ENCODE measurements at places on chromosomes 2 and 18.

DNA sequence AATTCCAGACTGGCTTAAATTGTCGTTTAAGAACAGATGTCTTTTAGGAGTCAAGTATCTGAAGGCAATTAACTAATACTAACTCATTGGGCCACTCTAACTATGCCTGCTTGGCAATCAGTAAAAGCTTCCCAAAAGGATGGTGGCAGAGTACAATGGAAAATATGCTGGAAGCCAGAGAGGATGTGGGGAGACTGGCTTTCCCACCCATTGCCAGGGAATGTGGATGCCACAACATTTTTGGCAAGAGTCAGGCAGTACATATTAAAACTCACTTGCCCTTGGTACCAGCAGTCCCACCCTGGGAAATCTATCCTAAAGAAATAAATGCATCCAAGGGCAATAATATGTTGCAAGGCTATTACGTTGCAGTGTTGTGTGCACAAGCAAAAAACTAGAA lies 74.0 kb upstream of the FZD7 start:
- peak; percentile 81 for DNase-seq

DNA sequence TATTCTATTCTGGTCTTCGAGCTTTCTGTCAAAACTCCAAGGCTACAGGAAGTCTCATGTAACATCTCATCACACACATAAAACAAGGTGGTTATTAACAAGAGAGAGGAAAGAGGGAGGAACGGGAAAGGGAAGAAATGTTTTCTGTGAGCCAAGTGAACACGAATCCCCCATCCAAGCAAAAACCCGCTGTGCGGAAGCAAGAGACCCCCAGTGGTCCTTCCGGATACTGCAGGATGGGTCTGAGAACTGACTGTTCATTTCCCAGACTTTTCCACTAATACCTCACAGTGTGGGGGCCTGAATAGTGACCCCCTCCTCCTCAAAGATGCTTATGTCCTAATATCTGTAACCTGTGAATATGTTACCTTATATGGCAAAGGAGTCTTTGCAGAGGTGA lies 19.0 kb upstream of the DIPK1C start:
- DNase-seq: peak; percentile 19

DNA sequence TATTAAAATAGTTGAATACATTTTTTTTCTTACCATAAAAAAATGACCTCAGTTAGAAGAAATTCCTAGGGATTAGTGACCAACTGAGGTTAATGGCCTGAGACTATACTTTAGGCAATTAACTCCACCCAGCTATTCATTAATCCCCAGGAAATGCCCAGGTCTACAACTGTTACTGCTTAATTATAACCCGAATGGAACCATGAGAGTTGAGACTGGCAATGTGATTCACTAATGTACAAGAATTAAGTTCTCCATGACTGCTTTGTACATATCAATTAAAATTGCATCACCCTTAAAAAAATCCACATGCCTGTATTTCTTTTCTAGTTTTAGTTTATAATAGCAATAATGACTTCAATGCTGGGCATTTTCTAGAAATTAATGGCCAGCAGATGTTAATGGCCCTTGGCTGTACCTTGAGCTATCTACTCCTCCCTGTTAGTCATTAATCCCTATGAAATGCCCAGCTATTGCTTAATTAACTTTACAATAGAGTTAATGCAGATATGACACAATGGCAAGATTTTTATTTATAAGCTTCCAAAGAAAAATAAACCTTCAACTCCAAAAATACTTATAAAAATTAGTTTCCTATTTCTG lies 44.1 kb downstream of the ERBB4 start:
- no peak for DNase-seq

GRCh38 chr18:9233771-9234440 lies 97.3 kb downstream of the ANKRD12 start:
- no peak for DNase-seq

DNA sequence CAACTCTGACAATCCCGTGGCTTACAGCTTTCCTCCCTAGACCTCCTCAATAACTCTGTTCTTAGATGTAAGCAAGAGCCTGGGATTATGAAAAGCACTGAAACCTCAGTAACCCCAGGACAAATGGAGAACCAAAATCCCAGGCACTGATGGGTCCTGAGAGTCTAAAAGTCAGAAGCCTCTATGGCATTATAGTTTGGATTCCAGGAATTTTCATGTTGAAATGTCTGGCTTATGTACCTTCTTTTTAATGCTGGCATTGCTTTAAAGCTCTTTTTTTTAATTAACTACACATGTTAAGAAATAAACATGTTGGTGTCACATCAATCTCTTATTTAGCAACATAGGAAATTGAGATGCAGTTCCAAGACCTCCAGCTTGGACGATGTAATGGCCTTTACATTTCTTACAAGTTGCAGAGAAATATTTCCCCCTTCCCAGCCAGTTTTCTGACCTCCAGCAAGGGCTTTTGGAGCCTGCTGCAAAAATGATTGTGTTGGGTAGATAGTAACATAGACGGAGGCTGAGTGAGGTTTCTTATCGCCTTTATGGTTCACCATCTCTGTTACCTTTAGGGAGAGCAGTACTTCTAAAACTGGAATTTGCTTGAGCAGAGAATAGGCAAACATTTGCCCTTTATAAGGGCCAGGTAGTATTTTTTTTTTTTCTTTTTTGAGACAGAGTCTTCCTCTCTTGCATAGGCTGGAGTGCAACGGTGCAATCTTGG lies 84.8 kb upstream of the RASGRP3 start:
- DNase-seq: peak; percentile 43

GRCh38 chr18:58603375-58604067 lies 25.4 kb downstream of the ALPK2 start:
- peak; percentile 42 for DNase-seq

DNA sequence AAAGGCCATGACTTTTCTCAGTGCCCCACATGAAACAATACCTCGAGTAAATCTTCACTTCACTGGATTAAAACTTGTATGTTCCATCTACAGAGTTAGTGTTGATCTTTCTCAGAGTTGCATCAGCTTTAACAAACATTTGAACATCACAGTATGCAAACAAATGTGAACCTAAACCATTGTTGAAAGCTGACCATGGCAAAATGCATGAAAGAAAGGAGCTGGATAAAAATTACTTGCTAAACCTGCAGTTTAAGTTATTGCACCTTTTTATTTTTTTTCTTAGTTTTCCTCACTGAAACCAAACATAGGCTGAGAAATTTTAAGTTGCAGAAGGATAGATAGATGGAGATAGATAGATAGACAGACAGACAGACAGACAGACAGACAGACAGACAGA lies 107.2 kb upstream of the UGP2 start:
- DNase-seq: peak; percentile 23

DNA sequence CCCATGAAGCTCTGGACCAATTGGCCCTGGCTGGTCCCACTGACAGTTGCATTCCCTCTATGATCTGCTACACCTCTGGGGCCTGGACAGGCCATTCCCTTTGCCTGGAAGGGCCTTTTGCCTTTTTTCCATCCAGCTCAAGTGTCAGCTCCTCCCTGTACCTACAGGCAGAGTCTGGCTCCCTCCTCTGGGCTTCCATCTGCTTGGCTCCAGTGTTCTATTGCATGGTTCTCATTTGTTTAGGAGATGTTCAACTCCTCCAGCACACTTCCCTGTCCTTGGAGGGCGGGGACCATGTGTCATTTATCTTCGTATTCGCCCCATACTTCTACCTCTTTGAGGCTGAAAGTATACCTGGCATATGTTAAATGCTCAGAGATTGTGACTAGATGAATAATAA lies 61.1 kb downstream of the PRKCE start:
- no peak for DNase-seq

- DNase-seq: no peak
Observed at GRCh38 chr2:174824068-174824467, 59.8 kb upstream of the CHRNA1 start.

DNA sequence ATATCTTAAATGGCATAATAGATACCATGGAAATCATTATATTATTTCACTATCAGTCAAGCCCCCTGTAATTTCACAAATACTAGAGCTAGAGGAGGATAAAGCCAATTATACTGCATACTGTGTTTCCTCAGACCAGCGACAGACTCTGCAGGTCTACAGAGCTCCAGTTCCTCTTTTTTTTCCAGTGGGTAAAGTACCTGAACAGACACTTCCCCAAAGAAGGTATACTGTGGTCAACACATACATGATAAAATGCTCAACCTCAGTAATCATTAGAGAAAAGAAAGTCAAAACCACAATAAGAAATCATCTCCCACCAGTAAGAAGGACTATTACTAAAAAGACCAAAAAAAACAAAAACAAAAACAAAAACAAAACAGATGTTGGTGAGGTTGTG lies 44.6 kb downstream of the SCN7A start:
- DNase-seq: no peak

DNA sequence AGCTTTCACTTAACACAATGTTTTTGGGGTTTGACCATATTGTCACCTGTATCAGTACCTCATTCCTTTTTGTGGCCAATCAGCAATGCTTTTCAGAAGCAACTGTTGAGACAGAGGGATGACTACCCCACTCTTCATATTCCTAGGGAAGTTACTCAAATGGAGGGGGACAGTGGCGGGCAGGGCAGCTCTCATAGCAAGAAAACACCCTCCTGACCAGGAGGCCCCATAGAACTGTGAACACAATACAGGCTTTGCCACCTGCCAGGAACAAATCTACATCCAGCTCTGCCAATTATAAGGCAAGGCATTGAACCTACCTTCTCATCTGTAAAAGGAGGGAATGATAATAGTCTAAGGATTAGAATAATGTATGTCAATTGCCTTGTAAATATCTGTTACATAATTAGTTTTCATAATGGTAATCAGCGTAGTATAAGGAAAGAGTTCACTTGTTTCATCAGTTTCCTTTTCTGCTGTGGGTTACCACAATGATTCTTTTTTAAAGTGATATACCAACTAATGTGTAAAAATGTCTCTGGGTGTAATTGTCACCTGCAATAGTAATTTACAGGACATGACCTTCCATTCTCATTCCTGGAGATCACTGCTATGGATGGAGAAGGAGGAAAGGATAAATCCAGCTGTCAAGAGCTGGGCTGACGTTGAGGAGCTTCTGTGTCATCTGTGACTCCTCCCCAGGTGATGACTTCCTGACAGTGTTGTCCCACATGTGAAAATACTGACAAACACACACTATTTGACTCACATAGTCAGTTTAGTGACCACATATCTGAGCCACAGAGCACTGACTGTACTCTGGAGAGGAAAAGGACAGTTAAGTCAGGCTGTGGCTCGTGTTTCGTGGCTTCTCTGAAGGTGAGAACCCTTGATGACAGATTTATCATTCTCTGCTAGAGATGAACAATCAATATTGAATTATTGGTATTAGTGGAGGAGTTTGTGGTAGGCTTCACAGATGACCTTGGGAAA lies 13.5 kb downstream of the ALPK2 start:
- no peak for DNase-seq

GRCh38 chr2:69741229-69741574 lies 732 bp upstream of the ANXA4 start:
- peak; percentile 85 for DNase-seq

- no peak for DNase-seq
Observed at GRCh38 chr2:135947483-135947882, 37.9 kb downstream of the DARS1 start.

DNA sequence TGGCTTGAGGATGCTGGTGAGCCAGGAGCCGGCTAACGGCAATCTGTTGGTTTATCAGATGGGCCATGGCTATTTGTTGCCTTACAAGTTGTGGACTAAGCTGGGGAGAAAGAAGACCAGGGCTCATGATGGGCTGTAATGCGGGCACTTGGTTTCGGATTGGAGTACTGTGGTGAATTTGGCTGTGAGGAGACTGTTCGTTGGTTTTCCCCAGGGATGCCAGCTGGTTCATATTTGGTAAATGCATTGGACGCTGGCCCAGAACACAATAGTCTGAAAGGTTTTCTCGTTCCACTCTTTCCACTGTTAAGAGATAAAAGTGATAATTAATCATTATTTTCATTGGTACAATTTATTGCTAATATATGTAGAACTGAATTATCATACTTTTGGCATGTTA lies 108.9 kb downstream of the SATB2 start:
- no peak for DNase-seq

DNA sequence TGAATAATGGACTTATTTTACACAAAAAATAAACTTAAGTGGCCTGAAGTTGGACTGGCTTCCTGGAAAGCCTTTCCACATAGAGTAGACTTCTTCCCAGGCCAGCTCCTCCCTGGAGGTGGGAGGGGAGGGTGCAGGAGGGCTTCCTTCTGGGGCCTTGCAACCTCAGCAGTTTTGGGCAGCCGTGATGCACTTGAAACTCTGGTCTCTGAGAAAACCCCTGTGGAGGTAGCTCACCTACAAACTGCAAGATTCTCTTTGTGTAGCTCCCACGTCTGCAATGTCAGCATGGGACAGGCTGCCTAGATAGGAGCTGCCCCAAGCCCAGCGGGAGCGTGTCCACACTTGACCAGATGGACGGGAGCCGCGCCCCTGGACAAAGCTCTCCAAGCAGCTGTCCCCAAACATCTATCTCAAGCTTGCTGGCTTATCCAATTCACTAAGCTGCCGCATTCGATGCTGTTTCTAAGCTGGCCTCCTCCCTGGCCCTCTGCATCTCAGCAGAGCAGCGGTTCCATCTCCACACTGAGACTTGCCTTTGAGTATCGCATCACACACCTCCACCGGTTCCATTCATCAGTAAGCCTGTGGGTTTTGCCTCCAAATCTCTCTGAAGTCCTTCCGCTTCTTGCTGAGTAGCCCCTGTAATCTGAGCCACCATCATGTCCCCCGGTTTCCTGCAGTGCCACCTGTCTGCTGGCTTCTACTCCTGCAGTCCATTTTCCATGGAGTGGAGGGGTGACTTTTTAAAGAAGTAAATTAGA lies 1.6 kb upstream of the LPIN1 start:
- peak; percentile 42 for DNase-seq

DNA sequence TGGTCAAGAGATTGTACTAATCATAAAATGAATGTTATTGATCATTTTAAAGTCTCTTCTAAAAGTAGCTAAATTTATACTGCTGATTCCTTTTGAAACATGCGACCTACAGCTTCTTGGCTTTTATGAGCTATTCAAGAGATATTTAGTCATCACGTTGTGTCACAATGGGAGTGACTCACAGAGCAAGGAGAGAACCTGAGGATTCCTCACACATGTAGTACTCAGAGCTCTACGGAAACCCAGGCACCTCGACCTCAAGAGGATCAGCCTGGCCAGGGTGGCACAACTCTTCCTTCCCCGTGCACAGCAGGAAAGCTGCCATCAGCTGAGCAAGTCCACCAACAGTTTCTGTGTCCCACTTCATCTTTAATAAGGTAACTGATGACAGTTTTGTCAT lies at the start of gene DHRS9:
DHRS9 (plus strand) TSS at position 223 of the 400 bp plus-strand sequence. CDS start 12,019 bp downstream, outside the sequence.
- peak; percentile 48 for DNase-seq

GRCh38 chr2:184815824-184816223 lies 217.5 kb downstream of the ZNF804A start:
- DNase-seq: no peak

GRCh38 chr2:237026981-237027711 lies 58.5 kb upstream of the COPS8 start:
- DNase-seq: peak; percentile 73

GRCh38 chr2:222946700-222947287 lies 86.0 kb downstream of the ACSL3 start:
- DNase-seq: peak; percentile 65

DNA sequence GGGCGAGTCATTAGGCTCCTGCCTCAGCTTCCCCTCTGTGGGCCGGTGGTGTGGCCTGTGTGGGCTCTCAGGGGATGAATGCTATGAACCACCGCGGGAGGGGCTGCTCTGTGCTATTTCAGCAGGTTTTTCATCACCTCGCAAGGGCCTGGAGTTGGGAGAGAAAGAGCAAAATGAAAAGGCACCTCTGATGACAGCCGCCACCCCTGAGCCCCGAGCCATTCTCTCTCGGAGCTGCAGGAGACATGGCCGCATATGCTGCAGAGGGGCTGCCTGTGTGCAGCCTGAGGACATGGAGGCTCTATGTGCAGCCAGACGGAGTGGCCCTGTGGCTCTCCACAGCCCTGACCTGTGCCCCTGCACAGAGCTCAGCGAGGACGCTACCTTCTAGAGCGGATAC lies 96.2 kb upstream of the CTDP1 start:
- DNase-seq: no peak

- DNase-seq: no peak
Observed at GRCh38 chr2:188752311-188752710, 221.9 kb upstream of the COL3A1 start.

All from EH (cell line).